ENCODE measurements at places on chromosomes 13 and 19. TPM values are rescaled to one million over a fixed set of nuclear protein-coding genes. Genes with fewer than 3 reads are reported as not detected.

The GJB6 gene
- total RNA-seq: not detected

The ZNF534 gene
- total RNA-seq: not detected

The PCP2 gene
- not detected for total RNA-seq

The NLRP9 gene
- not detected for total RNA-seq

The C19orf85 gene
- total RNA-seq: not detected

The RAB3D gene
- 17.8 TPM for total RNA-seq

The SLC7A10 gene
- total RNA-seq: not detected

The ZNF681 gene
- 1.3 TPM for total RNA-seq

The GPR12 gene
- not detected for total RNA-seq

The ZNF548 gene
- total RNA-seq: 6.9 TPM

The HRC gene
- total RNA-seq: not detected

Data from mammary microvascular endothelial cell (primary cell).